ENCODE measurements at places on chromosomes 13 and 19.

- H3K4me1 ChIP-seq = no peaks in the 10 kb centered on the region
- H3K27ac ChIP-seq = no peak overlapping the region
- DNase-seq = no peak
- no peak overlapping the region for H3K4me3 ChIP-seq
Measured at GRCh38 chr13:51502153-51502651, 49.4 kb upstream of the INTS6 start.

GRCh38 chr13:111474136-111475002 lies 153.9 kb downstream of the TEX29 start:
- H3K27me3 ChIP-seq = no peaks in the 10 kb centered on the region
- no peaks in the 10 kb centered on the region for H3K36me3 ChIP-seq
- peak; percentile 57 for DNase-seq
- H3K27ac ChIP-seq = no peak overlapping the region
- H3K4me1 ChIP-seq = no peaks in the 10 kb centered on the region

DNA sequence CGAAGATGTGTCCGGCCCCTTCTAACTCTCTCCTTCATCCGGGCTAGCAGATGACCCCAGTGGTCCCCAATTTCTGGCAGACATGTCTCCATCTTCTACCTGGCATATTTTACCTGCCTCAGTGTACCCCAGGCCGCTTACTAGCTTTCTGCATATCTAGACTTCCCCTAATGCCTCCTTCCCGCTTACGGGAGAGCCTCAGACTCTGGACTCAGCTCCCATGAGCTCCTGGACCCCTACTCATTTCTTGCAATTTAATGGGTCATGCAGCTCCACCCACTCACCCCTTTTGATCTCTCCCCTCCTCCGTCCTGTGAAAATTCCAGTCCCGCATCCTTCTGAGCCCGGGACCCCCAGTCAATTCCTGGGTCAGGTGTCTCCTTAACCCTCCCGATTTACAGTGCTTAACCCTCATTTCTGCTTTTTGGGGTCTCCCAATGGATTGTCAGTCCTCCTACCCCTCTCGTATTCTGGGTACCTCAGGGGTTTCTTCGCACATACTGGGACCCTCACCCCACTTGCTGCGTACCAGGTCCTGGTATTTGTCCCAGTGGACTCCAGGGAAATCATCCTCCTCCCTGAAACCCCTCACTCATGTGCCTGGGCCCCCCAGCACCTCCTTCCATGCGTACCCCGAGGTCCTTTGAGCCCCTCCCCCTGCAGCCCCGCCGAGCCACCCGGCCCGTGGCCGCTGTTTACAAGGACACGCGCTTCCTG lies 500 bp upstream of the JUNB start:
- peak; percentile 25 for DNase-seq
- H3K4me1 ChIP-seq = peaks cover 78% of the 10 kb centered on the region
- peak overlapping the region; percentile 83 for H3K4me3 ChIP-seq

DNA sequence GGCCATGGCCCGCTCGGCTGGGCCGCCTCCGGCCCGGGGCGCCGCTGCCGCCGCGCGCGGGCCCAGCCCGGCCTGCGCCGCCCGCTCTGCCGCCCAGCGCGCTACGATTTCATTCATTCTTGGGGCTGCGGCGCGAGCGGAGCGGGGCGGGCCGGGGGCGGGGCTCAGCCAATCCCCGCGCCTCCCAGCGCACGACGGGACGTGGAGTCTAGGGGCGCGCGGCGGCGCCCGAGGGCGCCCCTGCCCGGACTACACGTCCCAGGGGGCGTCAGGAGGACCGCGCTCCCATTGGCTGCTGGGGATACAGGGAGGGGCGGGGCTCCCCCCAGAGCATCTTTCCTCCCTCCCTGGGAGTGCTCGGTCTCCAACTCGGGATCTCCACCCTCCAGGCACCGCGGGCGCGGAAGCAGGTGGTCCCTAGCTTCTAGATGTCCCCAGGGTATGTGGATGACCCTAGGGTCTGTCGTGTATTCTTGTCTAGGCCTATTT lies 5.6 kb upstream of the DPF1 start:
- peak; percentile 99 for DNase-seq
- no peaks in the 10 kb centered on the region for H3K36me3 ChIP-seq
- H3K27ac ChIP-seq = no peak overlapping the region

DNA sequence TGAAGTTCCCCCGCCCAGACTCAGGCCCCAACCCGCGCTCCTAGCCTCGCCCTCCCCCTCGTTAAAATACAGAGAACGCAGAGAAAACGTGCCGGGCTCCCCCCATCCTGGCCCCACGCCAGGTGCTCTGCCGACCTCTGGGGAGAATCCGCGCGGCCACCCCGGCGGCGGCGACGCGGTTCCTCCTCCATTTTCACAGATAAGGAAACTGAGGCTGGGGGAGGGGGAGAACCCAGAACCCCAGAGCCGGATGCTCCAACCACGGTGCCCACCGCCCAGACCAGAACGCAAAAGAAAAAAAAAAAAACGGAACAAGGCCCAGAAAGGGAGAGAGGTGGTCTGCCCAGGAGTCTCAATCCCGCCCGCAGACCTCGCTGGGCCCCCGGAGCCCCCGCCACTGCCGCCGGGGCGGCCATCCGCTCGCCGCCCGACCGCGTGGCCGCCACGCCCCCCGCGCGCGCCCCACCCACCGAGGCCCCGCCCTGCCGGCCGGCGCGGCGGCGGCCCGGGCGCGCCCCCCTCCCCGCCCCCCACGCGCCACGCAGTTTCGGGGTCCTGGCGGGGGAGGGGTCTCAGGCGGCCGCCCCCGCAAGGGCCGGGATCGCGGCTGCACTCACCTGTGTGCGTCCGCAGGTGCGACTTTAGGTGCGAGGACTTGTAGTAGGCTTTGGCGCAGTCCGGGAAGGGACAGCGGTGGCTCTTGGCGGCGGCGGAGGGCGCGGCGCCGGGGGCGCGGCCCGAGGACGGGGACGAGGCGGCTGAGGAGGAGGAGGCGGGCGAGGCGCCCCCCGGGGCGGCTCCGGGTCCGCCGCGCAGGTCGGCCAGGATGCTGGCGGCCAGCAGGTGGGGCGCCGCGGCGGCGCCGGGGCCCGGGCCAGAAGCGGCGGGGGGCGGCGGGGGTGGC lies 703 bp downstream of the KLF16 start:
- no peaks in the 10 kb centered on the region for H3K27me3 ChIP-seq
- peak overlapping the region; percentile 85 for H3K27ac ChIP-seq
- H3K4me1 ChIP-seq = peaks cover 40% of the 10 kb centered on the region
- peak overlapping the region; percentile 95 for H3K4me3 ChIP-seq
- no peaks in the 10 kb centered on the region for H3K36me3 ChIP-seq
- DNase-seq = peak; percentile 78

DNA sequence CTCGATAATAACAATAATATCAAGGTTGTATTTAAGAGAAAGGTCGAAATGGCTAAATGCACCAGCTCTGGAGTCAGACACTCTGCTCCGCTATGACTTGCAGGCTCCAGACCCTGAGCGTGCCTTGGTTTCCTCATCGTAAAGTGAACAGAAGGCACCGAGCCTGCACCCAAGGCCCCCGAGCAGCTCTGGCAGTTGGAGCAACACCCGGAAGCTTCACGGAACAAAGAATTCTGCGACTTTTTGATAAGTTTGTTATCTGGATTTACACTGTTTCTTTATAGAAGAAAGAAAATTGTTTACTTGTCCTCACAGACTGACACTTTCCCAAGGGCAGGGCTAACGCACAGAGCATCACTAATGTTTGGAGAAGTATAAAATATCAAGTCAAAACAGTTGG lies 4.4 kb downstream of the GRTP1 start:
- DNase-seq = no peak
- H3K36me3 ChIP-seq = 0 out of 3 replicates have a peak, but pooled peaks cover 3% of the 10 kb centered on the region
- H3K27ac ChIP-seq = peak overlapping the region; percentile 22
- H3K4me3 ChIP-seq = no peak overlapping the region
- H3K27me3 ChIP-seq = no peaks in the 10 kb centered on the region

- H3K27ac ChIP-seq = no peak overlapping the region
- H3K36me3 ChIP-seq = no peaks in the 10 kb centered on the region
- H3K4me1 ChIP-seq = no peaks in the 10 kb centered on the region
- no peak overlapping the region for H3K4me3 ChIP-seq
- DNase-seq = no peak
Measured at GRCh38 chr13:40819797-40820315, 30.4 kb downstream of the SLC25A15 start.

DNA sequence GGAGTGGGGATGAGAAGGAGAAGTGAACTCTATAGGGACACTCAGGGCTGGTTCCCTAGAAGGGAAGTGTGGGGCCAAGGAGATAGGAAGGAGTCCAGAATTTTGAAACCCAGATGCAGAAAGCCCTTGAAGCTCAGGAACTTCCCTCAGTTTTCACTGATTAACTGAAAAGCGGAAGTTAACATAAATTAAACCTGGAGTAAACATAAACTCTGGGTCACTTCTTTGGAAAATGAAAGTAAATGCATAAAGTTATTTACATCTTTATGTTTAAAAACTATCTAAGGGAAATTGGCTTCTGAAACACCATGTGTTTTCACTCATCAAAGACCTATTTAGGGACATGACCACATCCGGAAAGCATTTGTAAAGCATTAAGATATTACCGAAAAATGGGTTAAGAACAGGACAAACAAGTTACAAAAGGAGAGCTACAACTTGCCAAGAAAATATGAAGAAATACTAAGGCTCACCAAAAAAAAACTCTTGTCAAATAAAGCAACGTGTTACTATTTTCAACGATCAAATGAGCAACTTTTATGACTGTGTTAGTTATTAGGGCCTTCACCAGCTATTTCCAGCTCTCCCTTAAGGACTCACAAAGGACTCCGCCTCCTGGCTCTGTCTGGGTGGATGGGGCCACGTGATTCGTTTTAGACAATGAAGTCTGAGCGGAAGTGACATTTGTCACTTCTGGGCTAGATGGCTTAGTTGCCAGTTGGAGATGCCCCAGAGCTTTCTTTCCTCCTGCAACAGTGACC lies 439.1 kb upstream of the ZNF507 start:
- H3K36me3 ChIP-seq = no peaks in the 10 kb centered on the region
- no peaks in the 10 kb centered on the region for H3K4me1 ChIP-seq

DNA sequence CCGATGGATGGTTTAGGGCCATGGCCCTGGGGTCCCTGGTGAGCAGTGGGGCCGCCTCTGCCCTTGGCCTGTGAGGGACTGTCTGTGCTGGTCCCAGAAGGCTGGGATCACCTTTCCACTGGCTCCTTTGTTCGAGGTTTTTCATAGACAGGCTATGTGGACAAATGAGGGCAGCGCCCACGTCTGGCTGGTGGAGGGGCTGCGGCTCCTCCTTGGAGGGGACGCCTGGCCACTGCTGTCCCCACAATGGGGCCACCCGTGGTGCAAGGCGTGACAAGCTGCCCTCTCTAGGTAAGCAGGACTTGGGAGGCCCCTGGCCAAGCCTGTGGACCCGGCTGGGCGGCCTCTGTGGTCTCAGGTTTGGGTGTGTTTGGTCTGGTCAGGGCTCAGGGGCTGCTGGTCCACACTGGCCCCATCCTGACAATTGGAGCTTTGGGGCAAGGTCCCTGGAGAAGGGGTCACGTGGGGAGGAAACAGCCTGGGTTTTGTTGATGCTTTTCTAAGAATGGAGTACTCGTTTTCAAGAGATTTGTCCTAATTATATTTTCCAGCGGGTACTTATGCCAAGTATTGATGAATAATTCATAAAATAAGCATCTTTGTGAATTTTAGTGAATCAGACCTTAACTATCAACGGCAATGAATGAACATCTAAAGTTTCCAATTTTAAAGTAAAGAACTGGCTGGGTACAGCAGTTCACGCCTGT lies 33.3 kb downstream of the MCF2L start:
- H3K27ac ChIP-seq = no peak overlapping the region
- peak; percentile 26 for DNase-seq
- peaks cover 11% of the 10 kb centered on the region for H3K27me3 ChIP-seq
- H3K4me1 ChIP-seq = no peaks in the 10 kb centered on the region
- no peaks in the 10 kb centered on the region for H3K36me3 ChIP-seq

GRCh38 chr13:36666477-36667229 lies 7.2 kb upstream of the SERTM1 start:
- no peak for DNase-seq
- no peak overlapping the region for H3K4me3 ChIP-seq
- H3K27ac ChIP-seq = no peak overlapping the region
- H3K4me1 ChIP-seq = no peaks in the 10 kb centered on the region

DNA sequence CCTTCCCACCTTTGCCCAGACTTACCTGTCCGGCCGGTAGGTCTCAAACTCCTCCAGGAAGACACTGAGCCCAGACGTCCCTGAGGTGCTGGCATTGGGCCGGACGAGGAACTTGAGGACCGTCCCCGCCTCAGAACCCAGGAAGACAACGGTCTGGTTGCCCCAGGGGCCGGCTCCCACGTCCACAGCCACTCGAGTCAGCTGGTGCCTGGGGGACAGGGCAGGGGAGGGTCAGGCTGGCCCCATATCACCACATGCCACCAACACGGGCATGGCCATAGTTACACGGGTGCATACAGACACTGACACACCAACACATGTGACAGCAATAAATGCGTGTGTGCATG lies 8.4 kb upstream of the LRG1 start:
- no peak for DNase-seq
- no peaks in the 10 kb centered on the region for H3K27me3 ChIP-seq
- no peak overlapping the region for H3K27ac ChIP-seq
- no peak overlapping the region for H3K4me3 ChIP-seq
- H3K4me1 ChIP-seq = no peaks in the 10 kb centered on the region

GRCh38 chr13:29125191-29125933 lies 305.2 kb downstream of the MTUS2 start:
- H3K27me3 ChIP-seq = no peaks in the 10 kb centered on the region
- DNase-seq = no peak
- H3K4me1 ChIP-seq = no peaks in the 10 kb centered on the region
- no peak overlapping the region for H3K27ac ChIP-seq
- H3K36me3 ChIP-seq = no peaks in the 10 kb centered on the region

DNA sequence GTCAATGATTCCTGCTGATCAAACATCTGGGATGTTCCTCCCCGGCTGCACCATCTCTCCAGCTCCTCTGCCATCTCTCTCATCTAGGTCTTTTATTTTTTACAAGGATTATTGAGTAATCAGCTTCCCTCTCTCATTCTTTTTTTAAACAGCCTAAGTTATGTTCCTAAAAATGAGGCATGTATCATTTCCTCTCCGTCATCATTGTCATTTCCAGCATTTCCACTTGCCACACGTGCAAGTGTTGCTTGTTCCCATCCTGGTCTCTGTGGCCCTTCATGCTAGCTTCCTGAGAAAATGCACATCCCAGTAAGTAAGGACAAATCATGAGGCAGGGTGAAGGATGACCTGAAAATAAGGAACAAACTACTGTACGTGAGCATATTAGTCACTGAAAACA lies 102.7 kb upstream of the POSTN start:
- no peak for DNase-seq
- no peak overlapping the region for H3K4me3 ChIP-seq
- H3K27me3 ChIP-seq = no peaks in the 10 kb centered on the region
- H3K4me1 ChIP-seq = no peaks in the 10 kb centered on the region
- H3K27ac ChIP-seq = no peak overlapping the region

- H3K36me3 ChIP-seq = peaks cover 27% of the 10 kb centered on the region
- DNase-seq = no peak
- H3K4me3 ChIP-seq = no peak overlapping the region
- H3K27me3 ChIP-seq = no peaks in the 10 kb centered on the region
- H3K4me1 ChIP-seq = no peaks in the 10 kb centered on the region
Measured at GRCh38 chr13:27088619-27089018, 83.0 kb downstream of the USP12 start.

- H3K36me3 ChIP-seq = no peaks in the 10 kb centered on the region
- no peak for DNase-seq
- H3K27me3 ChIP-seq = no peaks in the 10 kb centered on the region
- no peak overlapping the region for H3K4me3 ChIP-seq
- H3K4me1 ChIP-seq = no peaks in the 10 kb centered on the region
Measured at GRCh38 chr13:97752961-97753668, 200.4 kb upstream of the IPO5 start.

- DNase-seq = no peak
- H3K36me3 ChIP-seq = no peaks in the 10 kb centered on the region
- H3K27ac ChIP-seq = no peak overlapping the region
- no peak overlapping the region for H3K4me3 ChIP-seq
Measured at GRCh38 chr13:103238441-103238840, 172.2 kb upstream of the SLC10A2 start.

Measured in K562 (cell line).